Tracheal epithelial cell (primary cell): ENCODE measurements at places on chromosomes 16 and 17. TPM values are rescaled to one million over a fixed set of nuclear protein-coding genes. Genes with fewer than 3 reads are reported as not detected.

The QPRT gene
- 0.21 and 54.5 TPM in 2 replicates for total RNA-seq

The EFCAB5 gene
- total RNA-seq = under 0.01 TPM in 1 of 2 replicates, not detected in the other

The RPH3AL gene
- 6.5 and 9.6 TPM in 2 replicates for total RNA-seq

The ZFPM1 gene
- 1.7 and 1.9 TPM in 2 replicates for total RNA-seq

The FAM20A gene
- not detected in 2 replicates for total RNA-seq

The KRT37 gene
- not detected in 2 replicates for total RNA-seq

The SOCS1 gene
- 0.64 and 1.7 TPM in 2 replicates for total RNA-seq

The BAHCC1 gene
- total RNA-seq = 1.5 and 1.7 TPM in 2 replicates

The B4GALNT2 gene
- 0.24 and 1.3 TPM in 2 replicates for total RNA-seq

The NPIPA3 gene
- total RNA-seq = 0.48 TPM in 1 of 2 replicates, not detected in the other

The G6PC1 gene
- under 0.01 TPM in 1 of 2 replicates, not detected in the other for total RNA-seq
